Cortex of kidney (tissue), 1 donor: ENCODE measurements at places on chromosomes 16 and 17.

DNA sequence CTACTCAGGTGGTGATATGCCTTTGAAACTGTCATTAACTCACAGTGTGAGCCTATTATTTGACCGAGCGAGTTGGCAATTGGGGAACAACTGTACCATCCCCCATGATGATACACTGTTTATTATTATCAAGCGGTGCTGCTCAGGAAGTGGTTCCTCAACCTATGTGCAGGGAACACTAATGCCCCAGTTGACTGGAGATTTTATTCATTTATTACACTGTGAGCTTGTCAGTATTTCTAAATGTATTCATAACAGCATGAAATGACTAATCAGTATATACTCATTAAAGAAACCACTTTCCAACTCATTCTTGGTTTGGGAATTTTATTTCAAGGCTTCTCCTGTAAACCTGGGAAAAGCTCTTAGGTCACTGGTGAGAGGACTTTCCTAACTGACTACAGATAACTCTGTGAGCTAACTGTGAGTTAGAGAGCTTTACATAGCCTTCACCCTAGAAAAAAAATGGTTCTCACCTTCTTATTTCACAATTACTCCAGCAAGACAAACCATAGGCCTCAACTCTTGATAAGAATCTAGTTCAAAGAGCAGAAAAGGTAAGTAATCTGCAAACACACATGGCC is 42.4 kb downstream of the NXPH3 start:
- no peak for DNase-seq

- no peak for DNase-seq
These were observed 1.6 kb upstream of the CA10 start for GRCh38 chr17:52160136-52160567.

DNA sequence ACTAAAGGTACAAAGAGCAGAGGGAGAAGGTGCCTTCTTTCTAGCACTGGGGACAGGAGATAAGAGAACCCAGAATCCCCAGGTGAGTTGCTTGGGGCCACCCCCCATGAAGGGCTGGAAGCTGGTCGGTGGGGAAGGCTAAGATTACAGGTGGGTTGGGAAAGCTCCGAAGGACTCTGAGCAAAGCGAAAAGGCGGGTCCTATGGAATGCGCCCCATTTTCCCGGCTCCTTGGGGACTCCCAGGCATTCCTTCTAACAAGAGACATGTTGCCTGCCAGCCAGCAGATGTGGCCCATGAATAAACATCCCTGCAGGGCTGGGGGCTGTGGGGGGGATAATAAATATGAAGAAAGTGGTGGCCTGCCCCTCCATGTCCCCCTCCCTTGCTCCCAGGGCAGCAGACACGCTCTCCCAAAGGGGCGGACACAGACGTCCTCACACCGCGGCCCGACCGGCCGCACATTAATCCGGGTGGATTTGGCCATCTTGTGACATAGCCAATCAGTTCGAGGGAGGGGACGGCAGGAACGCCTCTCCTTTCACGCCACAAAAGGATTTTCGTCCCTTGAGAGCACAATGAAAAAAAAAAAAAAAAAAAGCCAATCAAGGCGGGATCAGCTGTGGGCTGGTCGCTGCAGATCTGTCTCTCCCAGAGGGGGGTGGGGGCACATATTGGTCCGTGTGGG is 98.5 kb downstream of the SOX9 start:
- no peak for DNase-seq

- DNase-seq: no peak
These were observed 26.1 kb upstream of the ZNF750 start for GRCh38 chr17:82865774-82866395.

GRCh38 chr17:36535669-36536081 is 888 bp downstream of the PIGW start:
- DNase-seq: no peak

GRCh38 chr17:80481284-80482057 is 5.1 kb upstream of the NPTX1 start:
- DNase-seq: no peak
